ENCODE measurements at places on chromosomes 4 and X.

DNA sequence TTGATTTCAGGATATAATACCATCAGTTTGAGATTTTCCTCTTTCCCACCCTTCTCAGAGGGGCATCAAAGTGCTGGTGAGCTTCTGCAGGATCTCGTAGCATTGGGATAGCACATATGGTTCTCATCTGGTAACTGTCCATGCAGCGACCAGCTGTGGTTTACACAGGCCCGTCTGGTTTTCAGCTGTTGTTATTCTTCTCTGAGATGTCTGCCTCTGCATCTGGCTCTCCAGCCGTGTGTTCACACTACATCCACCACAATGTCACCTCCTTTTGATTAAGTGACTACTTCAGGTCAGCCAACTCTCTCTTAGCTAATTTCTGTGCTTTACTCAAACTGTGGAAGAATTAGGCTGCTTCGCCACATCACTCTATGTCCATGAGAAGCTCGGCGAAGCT is 676.7 kb upstream of the TENM3 start:
- no peak for DNase-seq

- DNase-seq = no peak
Observed at GRCh38 chrX:39481621-39482020, 616.1 kb downstream of the BCOR start.

DNA sequence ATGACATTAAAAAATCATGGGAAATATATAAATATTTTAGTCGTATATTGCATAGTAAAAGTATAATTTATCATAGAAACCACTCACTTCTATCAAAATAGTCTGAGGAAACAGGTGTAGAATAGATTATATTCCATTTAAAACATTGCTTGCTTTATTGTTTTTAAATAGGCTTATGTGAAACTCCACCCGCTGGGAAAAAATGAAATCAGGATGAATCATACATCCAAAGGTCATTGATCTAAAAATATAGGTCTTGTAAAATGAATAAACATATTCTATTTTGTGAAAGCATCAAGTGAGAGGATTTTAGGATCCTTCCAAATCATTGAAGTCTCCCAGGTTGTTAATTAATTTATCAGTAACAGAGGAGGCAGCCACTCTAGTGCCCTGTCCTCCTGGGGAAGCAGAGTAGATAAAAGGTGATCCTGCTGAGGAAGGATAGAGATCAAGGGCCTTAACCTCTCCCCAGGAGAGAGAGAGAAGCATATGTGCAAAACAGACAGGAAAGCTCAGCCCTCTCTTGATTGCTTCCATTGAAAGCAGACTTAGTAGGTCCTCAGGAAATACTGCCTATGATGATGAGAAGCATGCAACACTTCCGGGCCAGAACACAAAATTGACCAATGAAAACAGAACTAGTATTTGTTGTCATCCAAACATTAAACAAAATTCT is 96.8 kb upstream of the MAP9 start:
- no peak for DNase-seq

- no peak for DNase-seq
Observed at GRCh38 chr4:4803912-4804296, 55.6 kb upstream of the MSX1 start.

DNA sequence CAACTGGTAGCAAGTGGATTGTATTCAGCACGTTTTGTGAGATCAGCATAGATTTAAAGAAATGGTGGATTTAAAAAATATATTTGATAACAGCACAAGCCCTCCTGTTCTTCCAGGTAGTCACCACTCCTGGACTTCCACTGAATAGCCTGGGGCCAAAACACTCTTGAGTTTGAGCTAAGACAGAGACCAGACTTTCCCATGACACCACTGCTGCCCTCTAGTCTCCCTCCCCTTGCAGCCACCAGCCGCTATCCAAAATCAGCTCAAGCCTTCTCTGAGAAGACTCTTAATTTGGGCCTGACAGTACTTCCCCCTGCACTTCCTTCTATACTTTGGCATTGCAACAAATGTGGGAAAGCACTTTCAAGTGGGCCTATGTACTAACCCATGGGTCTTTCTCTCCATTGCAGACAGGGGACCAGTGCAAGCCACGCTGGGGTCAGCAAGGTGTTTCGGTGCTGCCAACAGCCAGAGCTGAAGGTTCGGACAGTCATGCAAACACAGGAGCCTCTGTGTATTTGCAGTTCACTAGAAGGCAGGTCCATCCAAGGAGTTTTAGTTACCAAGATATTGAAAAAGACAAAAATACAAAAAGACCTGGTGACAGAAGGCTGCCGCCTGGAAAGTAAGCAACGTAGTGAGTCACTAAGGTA is 40.5 kb upstream of the KLHL13 start:
- no peak for DNase-seq

- DNase-seq = no peak
Observed at GRCh38 chr4:178102139-178102538, 659.9 kb upstream of the AGA start.

DNA sequence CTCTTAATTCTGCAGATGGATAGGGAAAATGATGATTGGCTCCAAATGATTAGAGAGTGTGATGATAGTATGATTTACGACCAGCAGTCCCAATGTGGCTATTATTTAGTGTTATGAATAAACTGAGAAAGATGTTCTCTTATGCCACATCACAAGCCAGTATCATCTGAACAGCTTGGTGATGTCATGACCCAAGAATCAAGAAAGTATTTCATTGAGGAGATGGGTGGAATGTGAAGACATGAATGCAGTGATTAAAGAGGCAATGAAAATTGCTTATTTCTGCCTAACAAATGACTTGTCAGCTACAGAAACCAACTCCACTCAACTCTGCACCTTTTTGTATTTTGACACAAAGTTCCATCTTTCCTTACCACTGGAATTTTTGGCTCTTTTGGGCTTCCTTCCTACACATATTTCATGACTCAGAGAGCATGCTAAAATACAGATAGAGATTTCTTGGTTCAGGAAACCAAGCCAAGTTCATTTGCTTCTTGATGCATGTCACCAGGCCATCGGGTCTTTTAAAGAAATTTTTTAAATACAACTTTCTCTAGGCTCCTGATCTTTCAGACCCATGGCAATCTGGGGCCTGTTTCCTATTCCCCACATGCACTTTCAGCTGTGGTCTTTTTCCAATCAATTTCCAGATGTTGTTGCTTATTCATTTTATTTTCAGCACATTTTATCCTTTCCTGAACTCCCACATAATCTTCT is 174.2 kb downstream of the HHIP start:
- no peak for DNase-seq

GRCh38 chr4:143381189-143382118 is 44.8 kb downstream of the GAB1 start:
- peak; percentile 25 for DNase-seq

DNA sequence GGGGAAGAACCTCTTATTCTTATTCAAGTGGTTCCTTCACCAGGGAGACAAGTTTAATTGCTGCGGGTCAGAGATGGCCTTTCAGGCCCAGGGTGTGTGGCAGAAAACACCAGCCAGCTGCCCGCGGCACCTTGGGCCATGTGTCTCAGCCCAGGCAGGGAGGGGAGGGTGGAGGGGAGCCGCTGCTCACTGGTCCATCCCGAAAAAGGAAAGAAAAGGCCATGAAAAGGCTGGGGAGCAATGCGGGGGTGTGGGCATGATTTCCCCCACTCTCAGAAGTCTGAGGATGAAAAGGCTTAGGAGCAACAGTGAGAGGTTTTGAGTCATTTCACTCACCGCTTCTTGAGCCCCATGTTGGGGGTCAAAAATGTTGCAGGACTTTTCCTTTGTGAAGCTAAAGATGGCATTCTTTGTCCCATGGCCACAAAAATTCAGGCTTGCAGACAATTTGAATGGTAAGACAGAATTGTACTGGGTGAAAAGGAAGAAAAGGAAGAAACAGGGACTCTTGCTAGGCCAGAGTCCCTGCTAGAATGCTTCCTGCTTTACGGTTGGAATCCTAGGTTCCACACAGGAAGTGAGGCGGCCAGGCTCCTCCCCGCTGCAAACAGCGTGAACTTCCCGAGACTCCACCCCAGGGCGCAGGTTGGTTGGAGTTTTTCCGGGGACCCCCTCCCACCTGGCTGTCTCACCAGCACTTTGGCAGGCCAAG is 17.4 kb upstream of the FAM47E start:
- DNase-seq = no peak

DNA sequence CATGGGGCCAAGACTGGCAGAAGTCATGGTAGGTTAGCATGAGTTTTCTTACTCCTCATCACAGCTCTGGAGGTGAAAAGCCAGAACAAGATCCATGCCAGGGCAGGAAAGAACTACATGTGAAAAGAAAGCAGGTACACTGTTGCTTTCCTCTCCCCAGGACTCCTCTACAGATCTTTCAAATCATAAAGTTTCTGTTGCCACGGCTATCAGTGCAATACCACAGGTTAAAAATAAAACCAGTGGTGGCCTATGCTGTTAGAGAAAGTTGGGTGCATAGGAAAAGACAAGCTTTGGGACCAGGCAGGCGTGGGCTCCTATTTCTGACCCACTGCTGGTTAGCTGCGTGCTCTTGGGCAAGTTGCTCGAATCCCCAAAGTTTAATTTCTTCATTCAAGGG is 81.4 kb downstream of the SH3RF1 start:
- no peak for DNase-seq

- DNase-seq = no peak
Observed at GRCh38 chr4:14111730-14112181, 484.2 kb upstream of the BOD1L1 start.

DNA sequence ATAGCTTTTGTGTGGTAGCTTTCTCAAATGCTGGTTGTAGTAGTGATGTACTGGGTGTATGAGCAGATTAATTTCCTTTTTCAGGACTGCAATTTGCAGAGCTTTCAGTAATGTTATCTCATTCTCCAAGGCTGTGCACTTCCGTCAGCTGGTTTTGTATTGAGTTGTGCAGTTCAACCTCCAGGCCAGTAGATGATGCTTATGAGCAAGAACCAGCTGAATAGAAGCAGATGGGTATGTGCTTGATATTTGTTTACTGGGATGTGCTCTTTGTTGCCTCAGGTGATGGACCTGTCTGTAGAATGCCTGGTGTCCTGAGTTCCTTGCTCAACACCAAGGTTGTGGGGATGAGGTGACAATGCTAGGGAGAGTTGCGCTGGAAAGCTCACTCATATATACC is 462.8 kb downstream of the PCDH18 start:
- DNase-seq = no peak

DNA sequence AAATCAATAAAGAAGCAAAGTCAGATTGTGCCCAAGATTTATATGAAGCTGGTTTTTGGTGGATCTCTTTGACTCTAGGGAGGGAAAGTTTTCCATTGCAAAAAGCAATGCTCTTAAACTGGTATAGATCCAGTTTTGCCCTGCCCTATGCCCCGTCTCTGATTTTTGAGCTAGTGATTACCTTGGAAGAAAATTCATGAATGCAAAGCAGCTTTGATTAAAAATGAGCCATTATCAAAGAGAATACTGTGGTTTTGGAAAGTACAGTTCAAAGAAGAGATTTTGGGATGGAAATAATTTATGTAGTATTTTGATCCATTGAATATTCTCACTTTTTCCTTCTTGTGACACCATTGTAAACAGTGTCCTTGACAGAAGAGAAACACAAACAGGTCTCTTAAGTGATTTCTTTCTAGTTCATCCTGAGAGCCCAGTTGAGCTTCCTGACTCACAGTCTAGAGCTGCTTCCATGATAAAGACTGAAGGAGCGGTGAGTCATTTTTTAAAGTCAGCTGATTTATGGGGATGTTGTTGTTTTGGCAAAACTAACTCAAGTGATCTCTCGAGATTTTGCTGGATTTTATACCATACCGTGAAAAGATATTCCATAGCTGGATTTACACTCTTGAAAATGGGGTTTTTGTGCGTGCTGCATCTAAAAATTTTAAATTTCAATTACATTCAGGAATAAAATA is 76.7 kb downstream of the AFF1 start:
- DNase-seq = no peak
